Upper lobe of right lung (tissue), 1 donor: ENCODE measurements at places on chromosomes 11 and 22.

DNA sequence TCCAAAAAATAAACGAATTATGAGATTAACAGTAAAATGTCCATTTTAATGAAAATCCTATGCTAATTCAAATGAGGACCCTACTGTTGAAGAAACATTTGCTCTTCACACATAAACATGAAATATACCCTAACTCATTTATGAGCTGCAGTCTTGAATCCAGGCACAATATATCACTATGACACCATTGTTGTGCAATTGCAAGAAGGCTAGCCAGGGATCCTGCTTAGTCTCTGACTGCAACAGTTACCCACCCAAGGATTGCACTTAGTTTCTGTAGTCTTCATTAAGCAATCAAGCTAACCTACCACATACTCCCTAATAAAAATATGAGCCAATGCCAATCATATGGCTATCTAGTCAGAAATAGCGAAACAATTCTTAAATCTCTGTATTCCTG, 981.0 kb upstream of the FAT3 start:
- no peak for DNase-seq

- DNase-seq, result no peak
These were observed 422.6 kb downstream of the MN1 start for GRCh38 chr22:27378995-27379394.

DNA sequence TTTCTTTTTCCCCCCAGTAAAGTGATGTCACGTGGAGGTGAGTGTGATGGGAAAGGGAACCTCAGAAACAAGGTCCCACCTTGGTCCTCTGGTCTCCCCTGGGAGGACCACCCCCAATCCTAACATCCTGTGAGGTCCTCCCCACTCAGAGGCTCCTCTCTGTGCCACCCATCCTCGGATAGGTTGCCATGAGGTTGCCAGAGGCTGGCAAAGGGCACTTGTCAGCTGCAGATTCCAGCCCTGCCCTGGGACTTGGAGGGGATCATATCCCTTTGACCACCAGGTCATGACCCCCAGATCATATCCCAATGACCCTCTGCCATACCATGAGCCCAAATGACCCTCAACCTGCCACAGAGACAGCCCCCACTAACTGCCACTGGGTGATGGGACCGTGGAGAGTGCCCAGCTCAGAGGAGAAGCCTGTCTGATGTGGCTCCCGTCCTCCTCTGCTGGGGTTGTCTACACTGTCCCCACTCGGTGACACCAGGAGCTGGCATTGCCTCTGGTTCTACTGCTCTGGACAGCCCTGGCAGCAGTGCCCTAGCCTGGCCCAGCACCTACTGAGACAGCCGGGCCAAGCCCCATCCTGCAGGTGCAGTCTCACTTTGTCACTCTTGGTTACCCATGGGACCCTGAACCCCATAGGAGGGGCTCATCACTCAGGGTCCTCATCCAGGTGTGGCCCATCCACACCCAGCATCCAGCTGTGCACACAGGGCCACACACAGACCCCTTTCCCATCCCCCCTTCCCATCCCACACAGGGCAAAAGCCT, 90.2 kb upstream of the KCNQ1OT1 start:
- peak; percentile 42 for DNase-seq

GRCh38 chr11:36051235-36052144, 107.6 kb downstream of the LDLRAD3 start:
- no peak for DNase-seq

DNA sequence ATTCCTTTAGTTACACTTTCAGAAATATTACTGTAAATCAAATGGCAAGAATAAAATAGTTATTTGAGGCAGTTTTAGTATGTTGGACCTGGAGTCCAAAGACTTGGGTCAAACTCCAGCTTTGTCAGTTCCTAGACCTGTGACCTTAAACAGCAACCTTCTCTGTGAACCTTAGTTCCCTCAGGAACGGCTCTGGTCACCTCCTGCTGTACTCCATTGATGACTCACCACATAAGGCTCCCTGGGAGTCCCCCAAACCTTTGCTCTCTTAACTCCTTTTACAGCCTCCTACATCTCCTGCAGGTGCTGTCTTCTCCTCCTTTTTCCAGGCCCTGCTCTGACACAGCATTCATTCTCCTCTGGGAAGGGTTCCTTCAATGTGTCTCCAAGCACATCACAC, 29.1 kb downstream of the LIMK2 start:
- no peak for DNase-seq

DNA sequence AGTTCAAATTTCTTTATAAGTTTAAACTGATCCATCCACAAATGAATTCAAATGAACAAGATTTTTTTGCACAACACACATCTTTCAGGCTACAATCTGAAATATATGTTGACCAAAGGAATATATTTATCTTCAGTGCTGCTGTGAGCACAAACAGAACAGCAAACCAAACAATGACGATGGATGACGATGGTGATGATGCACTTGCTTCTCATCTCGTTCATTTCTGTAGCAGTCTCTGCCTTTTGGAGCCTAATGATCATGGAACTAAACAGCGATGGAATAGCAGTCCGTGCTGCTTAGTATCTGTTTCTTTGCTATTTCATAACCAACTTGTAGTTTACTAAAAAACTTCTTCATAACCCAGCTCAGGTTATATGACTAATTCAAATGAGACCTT, 220.7 kb upstream of the BLID start:
- DNase-seq, result no peak

- DNase-seq, result peak; percentile 77
These were observed 23.7 kb upstream of the CBX7 start for GRCh38 chr22:39176143-39176713.

GRCh38 chr22:37428649-37429586, 1.6 kb upstream of the ELFN2 start:
- no peak for DNase-seq

GRCh38 chr11:66011239-66011784, 496 bp upstream of the CST6 start:
- DNase-seq, result peak; percentile 83

DNA sequence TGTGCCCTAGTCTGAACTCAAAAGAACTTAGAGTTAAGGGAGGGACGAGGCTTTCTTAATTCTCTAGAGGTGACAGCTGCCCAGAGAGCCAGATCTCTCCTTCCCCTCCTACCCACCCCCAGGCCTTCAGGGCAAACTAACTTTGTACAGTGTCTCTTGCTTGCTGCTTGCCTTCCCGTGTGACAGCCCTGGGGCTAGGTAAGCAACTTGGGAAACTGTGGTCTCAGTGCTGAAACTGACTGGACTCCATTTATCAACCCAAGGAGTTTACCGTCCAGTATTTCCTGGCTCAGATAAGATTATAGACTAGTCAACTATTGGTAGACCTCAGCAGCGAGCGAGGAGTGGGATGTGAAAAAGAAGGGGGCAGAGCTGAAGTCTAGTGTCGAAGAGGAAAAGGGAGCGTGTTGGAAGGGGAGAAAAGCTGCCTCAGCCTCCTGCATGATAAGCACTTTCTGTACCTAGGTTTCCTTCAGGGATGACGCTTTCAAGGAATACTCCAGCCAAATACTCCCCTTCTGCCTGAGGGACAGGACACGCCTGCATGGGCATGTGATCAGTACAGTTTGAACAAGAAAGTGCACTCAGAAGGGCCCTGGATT, 43.3 kb upstream of the WEE1 start:
- DNase-seq, result no peak

DNA sequence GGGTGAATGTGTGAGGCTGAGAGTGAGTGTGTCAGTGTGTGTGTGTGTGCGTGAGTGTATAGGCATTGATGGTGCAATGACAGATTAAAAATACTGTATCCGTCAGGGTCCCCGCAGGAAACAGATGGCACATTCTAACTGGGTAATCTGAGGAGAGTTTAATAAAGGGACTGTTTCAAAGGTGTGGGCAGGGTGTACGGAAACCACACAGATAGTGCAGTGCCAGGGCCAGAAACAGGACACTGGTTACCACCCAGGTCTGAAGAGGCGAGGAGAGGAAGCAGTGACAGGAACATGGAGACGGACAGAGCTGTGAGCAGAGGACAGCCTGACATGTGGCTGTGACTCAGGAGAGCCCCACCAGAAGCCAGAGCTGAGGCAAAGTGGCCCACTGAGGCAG, 16.5 kb downstream of the P2RX3 start:
- no peak for DNase-seq

GRCh38 chr11:121800731-121801393, 315.2 kb downstream of the BLID start:
- no peak for DNase-seq

- DNase-seq, result no peak
These were observed 29.6 kb downstream of the APIP start for GRCh38 chr11:34886609-34887008.

- DNase-seq, result peak; percentile 61
These were observed 35.6 kb downstream of the KCNC1 start for GRCh38 chr11:17770048-17770652.
